Activated CD4-positive, CD25-positive, alpha-beta regulatory T cell (primary cell): ENCODE measurements at places on chromosomes 3 and 15.

DNA sequence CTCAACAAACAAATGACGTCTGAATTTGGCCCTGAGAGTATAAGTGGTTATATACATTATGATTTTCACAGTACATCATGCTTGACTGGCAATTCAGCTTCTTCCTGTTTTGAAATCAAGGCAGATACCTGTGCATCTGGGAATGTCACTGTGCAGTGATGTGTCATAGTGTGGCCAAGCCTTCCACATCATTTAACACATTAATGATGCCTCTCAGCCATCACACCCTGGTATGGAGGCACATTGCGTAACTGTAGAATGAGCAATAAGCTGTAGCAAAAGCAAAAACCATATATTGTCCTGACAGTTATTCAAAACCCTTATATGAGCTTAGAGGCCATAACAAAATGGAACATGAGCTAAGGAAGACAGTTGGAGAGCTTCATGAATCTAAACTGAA lies 246.0 kb downstream of the EPHA3 start:
- no peak for DNase-seq

DNA sequence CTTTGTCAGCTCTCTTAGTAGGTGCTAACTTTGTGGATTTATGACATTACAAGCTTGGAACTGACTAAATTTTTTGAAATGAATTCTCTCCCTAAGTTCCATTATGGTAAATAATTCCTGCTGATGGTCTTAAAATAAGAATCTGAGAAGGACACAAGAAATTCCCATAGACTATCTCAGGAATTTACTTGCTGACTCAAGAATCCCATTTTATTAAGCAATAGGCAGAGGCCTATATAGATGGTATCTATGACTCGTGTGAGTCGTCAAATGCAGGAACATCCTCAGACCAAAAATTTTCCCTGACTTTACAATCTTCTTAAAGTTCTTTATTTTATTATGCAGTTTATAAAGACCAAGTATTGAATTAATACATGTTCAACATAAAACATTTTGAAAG lies 30.7 kb upstream of the CBLB start:
- no peak for DNase-seq

GRCh38 chr3:27221264-27221932 lies 147.8 kb downstream of the NEK10 start:
- DNase-seq = no peak

DNA sequence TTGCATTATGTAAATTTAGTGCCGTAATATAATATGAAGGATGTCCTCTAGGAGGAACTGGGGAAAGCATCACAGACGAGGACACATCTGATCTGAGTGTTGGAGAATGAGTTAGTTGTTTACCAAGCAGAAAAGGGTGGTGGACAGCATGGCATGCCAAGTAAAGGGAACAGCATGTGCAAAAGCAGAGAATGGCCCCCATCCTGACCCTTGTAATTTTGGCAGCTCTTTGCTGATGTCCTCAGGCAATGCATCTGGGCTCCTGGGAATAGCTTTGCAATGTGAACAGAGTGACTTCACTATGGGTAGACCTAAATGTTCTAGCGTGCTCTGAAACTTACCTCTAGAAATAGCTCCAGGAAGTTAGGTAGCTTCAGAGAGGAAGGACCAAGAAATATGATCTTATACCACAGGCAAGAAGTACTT lies 263.3 kb downstream of the LPP start:
- no peak for DNase-seq

DNA sequence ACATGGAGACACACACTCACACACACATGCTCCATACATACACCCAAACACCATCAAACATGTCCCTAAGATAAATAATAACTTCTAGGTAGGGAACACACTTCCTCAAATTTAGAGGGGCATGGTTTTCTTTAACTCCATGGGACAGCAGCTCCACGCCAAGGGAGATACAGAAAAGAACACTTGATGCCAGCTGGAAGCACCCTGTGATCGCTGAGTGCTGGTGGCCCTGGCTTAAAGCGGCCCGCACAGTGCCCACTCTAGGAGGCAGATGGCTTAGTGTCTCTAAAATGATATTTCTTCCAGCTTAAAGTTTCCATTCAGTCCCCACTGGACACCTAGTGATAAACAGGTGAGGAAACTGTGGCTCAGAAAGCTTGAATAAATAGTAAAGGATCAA lies 232.9 kb downstream of the UACA start:
- DNase-seq = no peak

GRCh38 chr3:45455040-45455439 lies 66.7 kb downstream of the LARS2 start:
- no peak for DNase-seq
